ENCODE measurements at places on chromosomes 6 and 20.

DNA sequence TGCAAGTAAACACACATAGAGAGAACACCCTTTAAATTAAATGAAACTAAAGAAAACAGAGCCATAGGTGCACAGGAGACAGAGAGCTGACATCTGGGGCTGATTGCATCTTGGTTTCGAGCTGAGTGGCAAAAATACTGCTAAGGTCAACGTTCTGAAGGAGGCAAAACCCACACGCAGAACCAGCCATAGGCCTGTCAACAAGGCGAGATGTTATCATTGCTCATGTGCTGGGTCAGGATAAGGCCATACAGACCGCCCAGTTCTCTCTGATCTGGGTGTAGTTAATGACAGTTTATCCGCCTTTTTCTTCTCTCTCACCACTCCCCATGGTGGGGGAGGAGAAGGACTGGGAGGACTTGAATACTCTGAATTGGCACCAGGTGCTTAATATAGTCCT is 4.5 kb upstream of the FAM110A start:
- no peak for DNase-seq

- no peak for DNase-seq
Measured at GRCh38 chr20:50904067-50904570, 27.1 kb downstream of the ADNP start.

GRCh38 chr6:157432892-157433265 is 51.9 kb downstream of the ZDHHC14 start:
- DNase-seq, result no peak

- no peak for DNase-seq
Measured at GRCh38 chr20:37538003-37538402, 10.3 kb upstream of the BLCAP start.

- no peak for DNase-seq
Measured at GRCh38 chr6:89110284-89110683, 7.6 kb downstream of the SRSF12 start.

DNA sequence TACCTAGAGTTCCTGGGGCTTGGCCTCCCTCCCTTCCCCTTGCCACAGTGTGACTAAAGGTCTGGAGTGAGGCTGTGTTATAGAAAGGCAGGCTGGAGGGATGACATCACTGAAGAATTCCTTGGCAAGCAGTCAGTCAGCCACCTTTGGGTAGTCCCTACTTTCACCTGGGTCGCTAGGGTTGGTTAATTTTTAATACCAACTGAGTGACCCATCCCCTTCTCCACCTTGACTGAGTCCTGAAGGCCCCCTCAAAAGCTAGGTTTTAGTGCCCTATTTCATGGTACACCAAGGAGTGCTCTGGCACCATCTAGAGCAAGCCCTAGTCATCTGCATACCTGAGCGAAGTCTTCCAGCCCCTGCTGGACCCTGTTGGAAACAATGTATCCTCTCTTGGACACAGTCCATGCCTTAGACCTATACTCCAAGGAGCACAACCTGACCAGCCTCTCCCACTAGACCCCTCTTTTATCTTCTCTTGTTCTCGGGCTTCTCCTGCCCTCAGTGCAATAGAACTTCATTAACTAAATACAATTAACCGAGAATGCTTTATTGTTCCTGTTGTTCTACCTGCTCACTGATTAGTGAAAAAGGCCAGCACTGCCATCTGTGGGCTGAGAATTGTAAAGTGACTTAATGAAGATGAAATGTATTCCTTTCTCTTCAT is 44.6 kb downstream of the RIN2 start:
- no peak for DNase-seq

- DNase-seq, result no peak
Measured at GRCh38 chr6:14092316-14092715, 25.3 kb upstream of the CD83 start.

DNA sequence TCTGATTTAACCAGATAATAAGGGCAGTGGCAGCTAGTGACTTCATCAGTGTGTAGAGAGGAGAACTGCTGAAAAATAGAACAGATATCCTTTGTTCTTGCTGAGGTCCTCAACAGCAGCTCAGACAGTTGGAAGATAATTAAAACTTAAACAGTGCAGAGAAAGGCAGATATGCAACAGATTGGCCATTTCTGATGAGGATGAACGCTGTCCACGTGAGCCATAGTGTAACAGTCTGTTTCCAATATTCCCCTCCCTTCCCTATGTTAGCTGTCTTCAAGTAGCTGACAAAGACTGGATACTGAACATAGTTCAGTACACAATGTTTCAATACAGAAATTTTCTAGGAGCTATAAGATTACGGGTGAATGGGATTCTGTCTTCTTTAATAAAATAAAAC is 291.4 kb downstream of the BTBD9 start:
- DNase-seq, result no peak

DNA sequence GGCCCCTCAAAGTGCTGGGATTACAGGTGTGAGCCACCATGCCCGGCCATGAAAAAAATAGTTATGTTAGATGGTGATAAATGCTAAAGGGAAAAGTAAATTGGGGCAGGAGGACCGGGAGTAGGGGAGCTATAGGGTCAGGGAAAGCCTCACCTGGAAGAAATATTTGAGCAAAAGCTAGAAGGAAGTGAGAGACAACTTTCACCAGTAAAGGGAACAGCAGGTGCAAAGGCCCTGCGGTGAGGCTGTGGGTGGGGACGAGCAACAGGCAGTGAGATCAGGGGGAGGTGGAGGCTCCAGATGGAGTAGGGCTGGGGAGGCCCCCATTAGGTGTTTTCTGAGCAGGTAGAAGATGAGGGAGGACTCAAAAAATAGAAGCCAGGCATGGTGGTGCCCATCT is 16.0 kb downstream of the BCAS4 start:
- DNase-seq, result no peak

GRCh38 chr6:108113557-108114519 is 39.3 kb upstream of the OSTM1 start:
- DNase-seq, result no peak

DNA sequence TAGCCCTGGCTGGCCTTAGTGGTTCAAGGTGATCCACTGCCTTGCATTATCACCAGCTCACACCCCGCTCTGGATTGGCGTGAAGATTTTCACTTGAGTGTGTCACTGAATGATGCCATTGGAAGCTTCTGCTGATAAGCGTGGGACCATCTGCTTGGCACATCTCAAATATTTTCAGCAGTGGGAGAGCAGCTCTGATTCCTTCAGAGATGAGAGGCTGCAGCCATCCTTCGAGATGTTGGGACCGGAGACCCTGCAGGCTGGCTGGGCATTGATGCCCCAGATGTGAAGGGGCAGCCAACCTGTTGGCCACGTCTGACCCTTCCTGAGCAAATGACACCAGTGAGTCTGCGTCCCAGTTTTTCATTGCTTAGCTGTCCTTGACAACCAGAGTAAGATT is at the start of gene MAS1:
TSS of gene MAS1 (plus strand) at position 197 of the 400 bp plus-strand sequence. CDS start 15,968 bp downstream, outside the sequence.
- no peak for DNase-seq

GRCh38 chr6:151167034-151167433 is 72.7 kb upstream of the AKAP12 start:
- no peak for DNase-seq

- DNase-seq, result no peak
Measured at GRCh38 chr6:5997420-5997987, 9.2 kb downstream of the NRN1 start.

GRCh38 chr6:4078691-4079471 is at the start of gene FAM217A:
FAM217A (minus strand) TSS chr6:4079137; CDS start chr6:4077414, 1,723 bp downstream.
- no peak for DNase-seq

- DNase-seq, result no peak
Measured at GRCh38 chr6:140809694-140810101, 1323.0 kb upstream of the GJE1 start.

- no peak for DNase-seq
Measured at GRCh38 chr6:149862922-149863697, 1.0 kb downstream of the LRP11 start.

DNA sequence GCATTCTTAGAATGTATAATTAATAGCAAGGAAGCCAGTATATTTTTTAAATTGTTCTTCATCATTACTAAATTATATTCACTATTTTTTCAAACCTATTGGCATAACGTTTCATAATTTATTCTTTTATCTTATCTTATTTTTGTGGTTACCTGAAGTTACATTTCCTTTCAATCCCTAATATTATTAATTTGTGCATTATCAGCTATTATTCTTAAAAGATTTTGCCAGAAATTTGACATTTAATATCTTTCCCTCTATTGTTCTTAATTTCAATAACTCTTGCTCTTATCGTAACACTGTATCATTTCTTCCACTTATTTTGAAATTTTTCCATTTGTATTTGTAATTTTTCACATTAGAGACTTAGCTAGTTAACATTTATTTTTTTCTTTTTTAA is 18.4 kb downstream of the OR14J1 start:
- DNase-seq, result no peak

- peak; percentile 60 for DNase-seq
Measured at GRCh38 chr6:7106752-7107577, 796 bp upstream of the RREB1 start.

GRCh38 chr20:43186312-43186711 is 3.4 kb downstream of the PTPRT start:
- no peak for DNase-seq
